Ovary (tissue), 10 donors: ENCODE measurements at places on chromosomes 16 and 17. TPM values are rescaled to one million over a fixed set of nuclear protein-coding genes. Genes with fewer than 3 reads are reported as not detected.

The ZNF469 gene
- total RNA-seq: 7.5 TPM

The ZG16 gene
- total RNA-seq: not detected

- DNase-seq: no peak
Measured at GRCh38 chr17:42421136-42421506, 1.9 kb downstream of the CAVIN1 start.

DNA sequence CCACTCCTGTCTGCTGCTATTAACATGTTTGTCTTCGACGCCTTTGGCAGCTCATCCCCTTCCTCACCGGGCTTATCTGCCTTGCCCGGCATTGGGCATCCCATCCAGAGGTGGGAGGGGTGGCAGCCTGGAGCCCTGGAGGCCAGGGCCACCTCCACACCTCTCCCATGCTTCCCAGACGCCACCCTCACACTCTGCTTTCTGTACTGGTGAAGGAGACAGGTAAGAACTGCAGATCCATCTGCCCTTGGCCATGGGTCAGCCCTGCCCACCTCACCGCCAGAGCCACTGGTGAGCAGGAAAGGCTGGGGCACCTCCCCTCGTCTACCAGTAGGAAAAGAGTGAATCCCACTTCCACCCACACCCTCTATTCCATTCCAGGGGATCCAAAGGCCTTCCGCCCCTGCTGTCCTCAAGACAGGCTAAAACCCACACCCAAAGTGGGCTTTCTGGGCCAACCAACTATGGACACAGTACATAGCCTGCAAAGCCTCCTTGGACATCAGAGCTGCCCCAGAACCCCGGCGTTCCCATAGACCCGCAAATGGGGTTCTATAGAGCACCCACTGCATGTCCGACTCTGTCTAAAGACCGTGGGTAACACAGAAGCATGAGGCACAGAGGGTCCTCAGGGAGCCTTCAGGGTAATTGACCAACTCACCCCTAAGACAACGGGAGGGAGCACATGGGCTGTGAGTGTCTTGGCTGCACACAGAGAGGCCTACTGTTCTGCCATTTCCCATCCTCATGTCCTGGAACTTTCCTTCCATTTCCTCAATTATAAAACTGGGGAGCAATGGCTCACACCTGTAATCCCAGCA, 23.4 kb upstream of the RBFOX3 start:
- DNase-seq: peak; percentile 4
